ENCODE measurements at places on chromosomes 6 and 20.

GRCh38 chr6:125824946-125825771 lies 34.4 kb downstream of the NCOA7 start:
- no peak for DNase-seq

DNA sequence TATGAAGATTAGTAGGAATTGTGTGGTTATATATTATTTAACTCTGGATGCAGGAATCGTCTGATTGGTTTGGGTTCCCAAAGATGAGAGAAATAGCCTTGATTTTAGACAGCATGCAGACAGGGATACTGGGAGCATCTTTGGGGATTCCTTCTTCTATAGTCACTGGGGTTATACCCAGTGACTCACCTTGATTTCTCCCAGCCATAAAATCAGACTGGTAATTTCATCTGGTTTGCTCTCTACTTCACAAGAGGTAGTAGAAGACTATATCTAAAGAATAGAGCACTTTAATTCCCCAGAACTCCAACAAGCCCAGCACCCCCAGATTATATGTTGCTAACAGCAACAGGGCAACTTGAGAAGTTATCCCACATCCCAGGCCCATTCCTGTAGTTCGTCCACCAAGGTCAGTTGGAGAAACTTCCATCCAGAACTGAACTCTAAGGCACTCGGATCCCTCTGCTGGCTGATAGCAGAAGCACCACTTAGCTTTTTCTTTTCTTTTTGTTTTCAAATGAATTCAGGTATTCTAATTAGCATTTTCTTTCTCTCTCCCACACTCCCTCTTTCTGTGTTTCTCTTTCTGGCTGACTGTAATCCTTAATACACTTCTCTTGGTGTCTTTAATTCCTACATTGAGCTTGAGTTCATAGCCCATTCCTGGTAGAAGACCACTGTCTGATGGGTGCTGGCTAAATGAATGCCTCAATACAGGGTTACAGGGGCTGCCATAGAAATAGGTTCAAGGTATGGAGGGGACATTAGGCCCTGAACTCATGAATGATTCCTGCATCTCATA lies 20.4 kb upstream of the EFHC1 start:
- no peak for DNase-seq

DNA sequence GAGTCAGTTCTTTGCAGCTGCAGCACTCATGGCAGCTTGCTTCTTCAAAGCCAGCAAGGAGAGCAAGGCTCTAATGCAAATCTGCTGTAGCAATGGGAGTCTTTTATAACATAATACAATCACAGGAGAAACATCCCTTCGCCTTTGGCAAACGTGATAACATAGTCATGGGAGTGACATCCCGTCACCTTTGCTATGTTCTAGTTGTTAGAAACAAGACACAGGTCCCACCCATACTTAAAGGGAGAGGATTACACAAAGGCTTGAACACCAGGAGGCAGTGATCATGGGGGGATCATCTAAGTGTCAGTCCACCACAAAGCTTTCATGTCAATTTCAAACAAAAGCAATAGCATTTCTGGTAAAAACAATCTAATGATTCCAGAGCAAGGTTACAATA lies 40.1 kb upstream of the PHACTR2 start:
- DNase-seq, result no peak

- no peak for DNase-seq
These were observed 74.0 kb upstream of the SNX9 start for GRCh38 chr6:157748839-157749571.

DNA sequence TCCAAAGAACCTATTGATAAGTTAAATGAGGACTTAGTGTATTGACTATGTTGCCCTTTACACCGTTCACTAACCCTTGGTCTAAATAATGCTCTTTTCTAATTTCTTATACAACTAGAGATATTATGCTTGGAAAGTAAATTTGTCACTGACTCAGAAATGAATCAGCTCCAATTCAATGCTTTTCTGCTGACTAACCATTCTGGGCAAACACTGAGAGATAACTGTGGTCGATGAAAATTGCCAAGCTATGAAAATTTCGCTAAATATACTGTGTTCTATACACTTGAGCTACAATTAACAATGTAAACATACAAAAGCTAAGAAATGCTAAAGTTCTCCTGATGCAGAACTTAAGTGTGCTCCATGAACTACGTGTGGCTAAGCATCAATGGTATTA lies 23.1 kb upstream of the FBXO9 start:
- DNase-seq, result peak; percentile 85
